Osteoblast (primary cell): ENCODE measurements at places on chromosomes 16 and 17. TPM values are rescaled to one million over a fixed set of nuclear protein-coding genes. Genes with fewer than 3 reads are reported as not detected.
A peak's percentile ranks its signal among the peaks of the same experiment; 100 is the strongest.

OSGIN1 gene
- 3.6 and 5.0 TPM in 2 replicates for total RNA-seq

PYDC1 gene
- total RNA-seq = not detected in 2 replicates

MPV17L gene
- total RNA-seq = 0.36 and 0.59 TPM in 2 replicates

KCNJ12 gene
- under 0.01 and 0.29 TPM in 2 replicates for total RNA-seq

TPSB2 gene
- not detected in 2 replicates for total RNA-seq

ATP5PD gene
- total RNA-seq = 240 and 278 TPM in 2 replicates

PRSS27 gene
- 1.5 and 2.5 TPM in 2 replicates for total RNA-seq

PERCC1 gene
- total RNA-seq = not detected in 2 replicates

DNA sequence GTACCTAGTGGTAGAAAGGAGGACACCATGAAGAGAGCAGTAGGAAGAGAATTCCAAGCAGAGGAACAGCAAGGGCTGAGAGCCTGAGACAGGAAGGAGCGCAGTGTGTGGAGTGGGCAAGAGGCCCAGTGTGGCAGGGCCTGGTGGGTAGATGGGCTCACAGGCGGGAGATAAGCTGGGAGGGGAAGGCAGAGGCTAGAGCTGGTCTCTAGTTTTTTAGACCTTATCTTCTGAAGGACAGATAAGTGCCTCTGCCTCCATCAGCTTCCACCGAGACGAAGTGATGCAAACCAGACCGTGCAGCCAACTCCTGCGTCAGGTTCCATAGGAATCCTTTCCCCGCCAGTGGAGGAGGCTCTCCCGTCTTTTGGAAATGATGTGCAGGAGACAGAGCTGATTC is 33.6 kb downstream of the CDH1 start:
- no peak overlapping the region for H3K4me3 ChIP-seq
- no peak for DNase-seq
- H3K27me3 ChIP-seq = peaks cover 7% of the 10 kb centered on the region
- H3K36me3 ChIP-seq = no peaks in the 10 kb centered on the region
- H3K27ac ChIP-seq = no peak overlapping the region

GRCh38 chr17:32656886-32657285 is 170.1 kb downstream of the CDK5R1 start:
- H3K27ac ChIP-seq = no peak overlapping the region
- H3K27me3 ChIP-seq = no peaks in the 10 kb centered on the region
- no peak overlapping the region for H3K4me3 ChIP-seq
- no peak for DNase-seq
- H3K36me3 ChIP-seq = no peaks in the 10 kb centered on the region
- no peaks in the 10 kb centered on the region for H3K4me1 ChIP-seq

GRCh38 chr17:2214929-2215615 is 88.5 kb downstream of the SMG6 start:
- H3K4me3 ChIP-seq = peak overlapping the region; percentile 50
- H3K36me3 ChIP-seq = peaks cover 4% of the 10 kb centered on the region
- no peaks in the 10 kb centered on the region for H3K27me3 ChIP-seq
- DNase-seq = peak; percentile 71
- peaks cover 49% of the 10 kb centered on the region for H3K4me1 ChIP-seq

GRCh38 chr16:11801481-11802021 is 4.5 kb upstream of the ZC3H7A start:
- peaks cover 13% of the 10 kb centered on the region for H3K27me3 ChIP-seq
- H3K4me3 ChIP-seq = no peak overlapping the region
- no peaks in the 10 kb centered on the region for H3K36me3 ChIP-seq
- DNase-seq = peak; percentile 76

DNA sequence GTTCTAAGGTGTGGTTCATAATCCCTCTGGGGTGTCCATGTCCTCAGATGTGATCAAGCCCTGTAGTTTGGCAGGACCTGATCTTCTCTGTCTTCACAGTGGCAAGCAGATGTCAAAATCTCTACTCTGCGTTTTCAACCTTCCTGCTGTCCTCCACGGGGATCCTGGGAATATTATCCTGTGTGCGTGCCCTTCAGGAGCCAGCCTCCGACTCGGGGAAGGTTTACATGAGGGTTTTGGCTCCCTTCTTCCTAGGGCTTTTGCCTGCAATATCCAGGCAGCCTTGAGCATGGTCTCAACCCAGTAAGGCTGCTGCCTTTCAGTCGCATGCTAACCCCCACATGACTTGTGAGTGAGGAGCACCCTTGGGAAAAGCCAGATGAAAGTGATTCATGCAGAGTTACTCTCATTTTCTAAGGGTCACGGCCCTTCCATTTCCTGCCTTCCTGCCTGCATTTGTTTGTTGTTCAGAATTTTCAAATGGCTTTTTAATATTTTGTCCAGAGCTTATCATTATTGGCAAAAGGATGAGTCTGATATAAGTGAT is 202.2 kb upstream of the CHMP6 start:
- H3K36me3 ChIP-seq = no peaks in the 10 kb centered on the region
- H3K4me3 ChIP-seq = peak overlapping the region; percentile 38
- H3K27me3 ChIP-seq = no peaks in the 10 kb centered on the region
- H3K27ac ChIP-seq = peak overlapping the region; percentile 95
- H3K4me1 ChIP-seq = peaks cover 56% of the 10 kb centered on the region
- DNase-seq = peak; percentile 95

- H3K4me3 ChIP-seq = no peak overlapping the region
- no peaks in the 10 kb centered on the region for H3K36me3 ChIP-seq
- no peak overlapping the region for H3K27ac ChIP-seq
- DNase-seq = peak; percentile 92
Measured at GRCh38 chr16:70470927-70471341, 16.5 kb downstream of the FCSK start.

DNA sequence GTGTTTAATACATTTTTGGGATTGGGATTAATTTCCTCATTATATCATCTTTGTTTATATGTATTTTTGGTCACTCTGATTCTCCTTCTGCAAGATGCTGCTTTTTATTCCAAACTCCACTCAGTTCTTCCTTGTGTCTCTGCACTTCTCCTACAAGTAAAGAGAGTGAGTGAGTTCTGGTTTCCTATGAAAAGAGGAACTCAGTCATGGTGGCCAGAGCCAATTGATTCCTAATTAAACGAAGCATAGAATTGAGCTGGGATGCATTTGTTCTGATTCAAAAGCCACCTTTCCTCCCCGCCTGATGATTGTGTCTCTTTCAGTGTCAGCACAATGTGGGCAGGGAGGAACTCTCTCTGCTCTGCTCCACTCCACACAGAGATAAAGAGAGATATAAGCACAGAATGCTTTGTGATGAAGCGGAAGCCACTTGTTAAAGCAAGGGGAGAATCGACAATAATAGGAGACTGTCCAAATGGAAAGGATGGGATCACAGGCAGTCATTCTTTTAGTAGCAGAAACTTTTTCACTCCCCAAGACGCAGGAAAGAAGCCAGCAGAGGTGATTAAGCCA is 121.3 kb upstream of the GOT2 start:
- H3K27me3 ChIP-seq = no peaks in the 10 kb centered on the region
- DNase-seq = no peak
- no peaks in the 10 kb centered on the region for H3K36me3 ChIP-seq

DNA sequence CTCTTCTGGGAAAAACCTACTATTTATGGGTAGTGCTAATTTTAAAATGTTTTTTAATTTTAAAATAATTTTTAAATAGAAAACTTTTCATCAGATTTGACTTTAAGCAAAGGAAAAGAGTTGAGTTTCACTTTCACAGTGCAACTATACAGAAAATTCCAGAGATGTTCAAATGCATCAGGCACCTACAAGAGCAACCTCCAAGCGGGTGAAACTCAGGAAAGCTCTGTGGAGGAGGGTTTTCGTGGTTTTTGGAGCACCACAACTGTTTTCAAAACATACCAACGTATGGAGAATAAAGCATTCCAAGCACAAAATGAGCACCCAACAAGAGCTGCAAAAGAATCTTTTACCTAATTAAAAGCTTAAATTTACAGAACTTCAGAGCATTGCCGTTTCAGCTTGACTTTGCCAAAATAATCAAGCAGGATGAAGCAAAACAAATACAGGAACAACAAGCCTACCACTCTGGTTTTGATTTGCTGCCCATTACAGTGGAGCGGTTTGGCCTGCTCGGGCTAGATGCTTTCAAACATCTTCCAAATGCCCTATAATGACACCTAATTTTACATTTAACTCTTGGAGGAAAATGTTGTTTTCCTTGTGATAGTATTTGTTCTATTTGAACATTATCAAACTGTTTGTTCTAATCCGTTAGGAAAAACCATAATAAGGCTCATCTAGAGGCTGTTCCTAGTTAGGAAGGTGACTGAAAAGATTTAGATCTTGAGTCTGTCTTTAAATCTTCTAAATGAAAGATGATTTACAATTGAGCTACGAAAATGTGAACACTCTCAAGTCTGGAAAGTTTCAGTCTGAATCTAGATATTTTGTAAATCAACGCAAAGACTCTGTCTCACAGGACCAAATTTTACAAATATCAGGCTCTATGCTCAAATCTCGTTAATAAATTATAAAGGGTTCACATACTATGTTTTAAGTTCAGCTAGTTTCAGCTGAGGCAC is 34.5 kb downstream of the NACA2 start:
- H3K27me3 ChIP-seq = peaks cover 7% of the 10 kb centered on the region
- no peak overlapping the region for H3K27ac ChIP-seq

DNA sequence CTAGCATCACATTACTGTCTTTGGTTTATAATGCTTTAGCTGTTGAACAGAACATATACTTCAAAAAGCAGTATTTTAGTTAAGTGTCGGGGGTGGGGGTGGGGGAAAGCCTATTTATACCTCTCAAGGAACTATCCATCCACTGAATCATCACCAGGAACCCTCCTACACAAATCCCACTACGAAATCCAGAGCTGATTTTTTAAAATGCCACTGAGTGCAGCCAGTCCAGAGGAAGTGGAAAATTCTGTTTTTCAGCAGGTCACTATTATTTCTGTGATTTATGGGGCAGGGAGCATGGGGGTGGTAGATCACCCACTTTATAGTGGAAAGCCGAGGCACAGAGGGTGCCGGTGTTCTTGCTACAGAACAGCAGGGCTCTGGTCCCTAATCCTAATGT is 284.1 kb downstream of the SOX9 start:
- peak overlapping the region; percentile 82 for H3K27ac ChIP-seq
- peak; percentile 55 for DNase-seq
- no peaks in the 10 kb centered on the region for H3K36me3 ChIP-seq
- H3K27me3 ChIP-seq = no peaks in the 10 kb centered on the region
- H3K4me3 ChIP-seq = peak overlapping the region; percentile 9

GRCh38 chr16:88423448-88423850 is 29.6 kb upstream of the ZFPM1 start:
- no peaks in the 10 kb centered on the region for H3K27me3 ChIP-seq
- no peaks in the 10 kb centered on the region for H3K4me1 ChIP-seq
- H3K27ac ChIP-seq = no peak overlapping the region
- H3K4me3 ChIP-seq = no peak overlapping the region
- H3K36me3 ChIP-seq = no peaks in the 10 kb centered on the region

- H3K4me1 ChIP-seq = no peaks in the 10 kb centered on the region
- DNase-seq = no peak
- H3K27ac ChIP-seq = no peak overlapping the region
Measured at GRCh38 chr16:1427473-1428461, 3.1 kb upstream of the PERCC1 start.

- no peak overlapping the region for H3K4me3 ChIP-seq
- no peak overlapping the region for H3K27ac ChIP-seq
- no peaks in the 10 kb centered on the region for H3K4me1 ChIP-seq
- DNase-seq = no peak
- no peaks in the 10 kb centered on the region for H3K27me3 ChIP-seq
Measured at GRCh38 chr16:7910116-7910515, 577.5 kb downstream of the RBFOX1 start.

DNA sequence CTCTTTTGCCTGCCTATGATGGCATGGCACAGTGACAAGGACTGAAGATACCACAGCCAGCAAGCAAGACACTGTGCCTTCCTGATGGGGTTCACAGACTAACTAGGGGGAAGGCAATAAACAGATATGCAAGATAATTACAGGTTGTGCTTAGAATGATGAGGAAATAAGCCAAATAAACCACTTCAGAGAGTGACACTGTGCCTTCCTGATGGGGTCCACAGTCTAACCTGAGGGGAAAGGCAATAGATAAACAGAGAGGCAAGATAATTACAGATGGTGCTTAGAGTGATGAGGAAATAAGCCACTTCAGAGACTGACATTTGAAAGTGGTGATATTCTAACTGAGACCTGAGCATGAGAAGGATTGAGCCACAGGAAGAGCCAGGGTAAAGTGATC is 84.2 kb downstream of the HS3ST2 start:
- H3K36me3 ChIP-seq = no peaks in the 10 kb centered on the region
- H3K4me3 ChIP-seq = no peak overlapping the region
- H3K27ac ChIP-seq = no peak overlapping the region
- no peaks in the 10 kb centered on the region for H3K27me3 ChIP-seq

GRCh38 chr16:84687715-84688114 is 12.1 kb upstream of the USP10 start:
- H3K4me3 ChIP-seq = no peak overlapping the region
- DNase-seq = peak; percentile 87
- peaks cover 18% of the 10 kb centered on the region for H3K4me1 ChIP-seq
- H3K36me3 ChIP-seq = no peaks in the 10 kb centered on the region

GRCh38 chr17:77597418-77598240 is 360.9 kb upstream of the TNRC6C start:
- no peak for DNase-seq
- peaks cover 13% of the 10 kb centered on the region for H3K27me3 ChIP-seq
- H3K4me3 ChIP-seq = no peak overlapping the region
- H3K36me3 ChIP-seq = no peaks in the 10 kb centered on the region
- no peak overlapping the region for H3K27ac ChIP-seq

- no peaks in the 10 kb centered on the region for H3K4me1 ChIP-seq
- DNase-seq = no peak
- no peaks in the 10 kb centered on the region for H3K36me3 ChIP-seq
- H3K4me3 ChIP-seq = no peak overlapping the region
- H3K27ac ChIP-seq = no peak overlapping the region
Measured at GRCh38 chr16:78709137-78709884, 609.9 kb downstream of the WWOX start.

- no peak for DNase-seq
- no peaks in the 10 kb centered on the region for H3K4me1 ChIP-seq
- no peak overlapping the region for H3K27ac ChIP-seq
- H3K4me3 ChIP-seq = no peak overlapping the region
- H3K36me3 ChIP-seq = no peaks in the 10 kb centered on the region
Measured at GRCh38 chr17:10875430-10875851, 37.6 kb upstream of the PIRT start.

- no peak overlapping the region for H3K4me3 ChIP-seq
- H3K27me3 ChIP-seq = no peaks in the 10 kb centered on the region
- H3K36me3 ChIP-seq = peaks cover 13% of the 10 kb centered on the region
- no peak for DNase-seq
- H3K4me1 ChIP-seq = peaks cover 27% of the 10 kb centered on the region
Measured at GRCh38 chr16:53220585-53220984, 165.8 kb downstream of the CHD9 start.

DNA sequence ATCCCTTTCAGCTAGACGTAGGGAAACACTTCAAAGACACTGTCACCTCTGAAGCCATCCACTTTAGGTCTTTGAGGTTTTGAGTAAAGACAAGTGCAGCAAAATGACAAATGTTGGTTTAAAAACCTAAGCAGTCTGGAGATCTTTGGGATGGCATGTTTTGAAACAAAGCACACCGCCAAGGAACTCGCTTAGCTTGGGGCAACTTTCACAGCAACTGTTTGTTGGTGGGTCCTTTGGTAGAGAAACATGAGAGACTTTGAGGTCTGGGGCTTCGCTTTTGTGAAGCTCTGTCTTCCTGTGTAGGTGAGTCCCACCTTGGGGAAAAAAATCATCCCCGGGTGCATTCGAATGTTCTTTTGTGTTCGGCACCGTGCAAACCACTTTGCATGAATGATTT is 357.5 kb downstream of the SNX29 start:
- H3K36me3 ChIP-seq = no peaks in the 10 kb centered on the region
- no peak overlapping the region for H3K27ac ChIP-seq
- no peak overlapping the region for H3K4me3 ChIP-seq
- no peak for DNase-seq
